T-helper 2 cell treated with Interferon-gamma antibody and Interleukin-4, amounts not matched to agents 5 μg/mL and 100 μg/mL, for 36 hours (primary cell): ENCODE measurements at places on chromosomes 3 and 15.
A peak's percentile ranks its signal among the peaks of the same experiment; 100 is the strongest.

DNA sequence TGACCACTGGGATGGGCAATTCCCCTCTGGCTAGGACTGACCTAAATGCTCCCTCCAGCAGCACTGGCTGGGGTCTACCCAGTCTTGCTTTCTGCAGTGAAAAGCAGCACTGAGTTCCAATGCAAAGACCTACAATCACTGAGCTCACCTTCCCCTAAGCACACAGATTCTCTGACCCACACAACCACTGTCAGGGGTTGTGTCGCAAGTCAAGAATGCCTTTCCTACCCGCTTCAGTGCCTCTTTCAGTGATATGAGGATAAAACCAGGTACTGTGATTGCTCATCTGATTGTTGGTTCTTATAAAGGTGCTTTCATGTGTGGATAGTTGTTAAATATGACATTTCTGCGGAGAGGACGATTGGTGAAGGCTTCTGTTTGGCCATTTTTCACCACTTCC is 345.6 kb downstream of the GAP43 start:
- DNase-seq, result no peak

DNA sequence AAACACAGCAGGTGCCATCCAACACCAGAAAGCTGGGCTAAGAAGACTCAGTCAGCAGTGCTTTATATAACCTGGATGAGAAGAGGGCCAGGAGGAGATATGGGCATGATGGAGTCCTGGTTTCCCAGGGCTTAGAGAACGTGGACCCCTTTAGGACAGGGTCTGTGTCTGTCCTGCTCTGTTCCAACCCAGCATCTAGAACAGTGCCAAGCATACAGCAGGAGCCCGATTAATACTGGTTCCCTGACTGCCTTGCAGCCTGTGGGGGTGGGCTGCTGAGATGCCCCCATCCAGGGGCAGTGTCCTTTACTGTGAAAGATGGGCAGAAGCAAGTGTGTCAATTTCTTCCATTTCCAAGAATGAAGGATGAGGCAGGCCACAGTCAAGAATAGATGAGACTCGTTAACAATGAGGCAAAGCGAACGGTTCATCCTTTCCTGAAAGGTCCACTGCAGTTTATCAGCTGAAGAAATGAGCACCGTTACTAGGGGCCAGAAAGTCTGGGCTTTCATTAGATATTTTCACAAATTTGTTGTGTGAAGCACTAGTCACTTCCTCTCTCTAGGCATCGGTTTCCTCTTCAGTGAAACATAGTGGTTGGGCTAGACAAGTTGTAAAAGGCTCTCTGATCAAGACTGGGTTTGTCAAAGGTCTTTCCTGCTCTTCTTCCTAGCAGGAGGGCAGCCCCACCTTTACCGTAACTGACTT is 72.0 kb upstream of the HERC1 start:
- DNase-seq, result no peak

DNA sequence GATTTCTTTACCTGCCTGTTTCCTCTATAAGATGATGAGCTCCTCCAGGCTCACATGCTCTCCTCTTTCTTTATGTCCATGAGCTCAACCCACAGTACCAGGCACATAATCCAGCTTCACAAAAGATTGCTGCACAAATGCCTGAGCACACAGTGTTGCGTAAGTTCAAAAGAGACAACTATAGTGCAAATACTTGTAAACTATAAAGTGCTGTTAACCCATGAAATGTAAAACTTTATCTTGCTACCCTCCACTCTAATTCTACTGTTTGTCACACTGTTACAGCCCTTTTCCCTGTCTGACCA is 101.0 kb upstream of the LPP start:
- no peak for DNase-seq

GRCh38 chr3:137687181-137687879 is 76.8 kb upstream of the SOX14 start:
- DNase-seq, result no peak

GRCh38 chr3:183586477-183586876 is 31.0 kb upstream of the KLHL6 start:
- DNase-seq, result no peak

DNA sequence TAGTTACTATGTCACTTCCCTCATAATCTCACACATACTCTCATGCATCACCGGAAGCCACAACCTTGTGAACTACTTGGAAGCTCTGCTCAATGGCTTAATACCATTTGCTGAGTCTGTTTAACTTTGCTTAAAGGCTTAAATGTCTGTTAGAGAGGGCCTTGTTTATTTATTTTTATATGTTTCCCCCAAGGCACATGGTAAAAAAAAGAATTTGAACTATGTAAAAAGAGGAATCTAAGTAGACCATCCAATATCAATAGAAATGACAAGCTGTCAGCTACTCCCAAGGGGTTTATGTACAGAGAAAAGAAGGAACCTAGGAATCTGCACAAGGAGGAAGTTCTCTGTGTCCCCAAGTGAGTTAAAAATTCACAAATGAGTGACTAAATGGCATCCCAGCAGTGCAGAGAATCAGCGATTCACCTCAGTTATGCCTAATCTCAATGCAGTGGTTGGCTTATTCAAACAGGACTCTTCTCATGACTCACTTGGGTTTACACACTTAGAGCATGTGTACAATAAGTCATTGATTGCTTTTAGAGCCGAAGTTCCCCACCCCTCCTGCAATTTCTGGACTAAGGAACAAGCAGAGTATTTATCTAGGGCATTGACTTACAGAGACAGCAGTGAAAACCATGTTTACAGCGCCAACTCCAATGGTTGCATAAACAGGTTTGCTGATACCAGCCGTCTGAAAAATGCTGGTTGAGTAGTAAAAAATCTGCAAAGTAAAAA is 24.4 kb downstream of the SLC2A2 start:
- DNase-seq, result no peak

DNA sequence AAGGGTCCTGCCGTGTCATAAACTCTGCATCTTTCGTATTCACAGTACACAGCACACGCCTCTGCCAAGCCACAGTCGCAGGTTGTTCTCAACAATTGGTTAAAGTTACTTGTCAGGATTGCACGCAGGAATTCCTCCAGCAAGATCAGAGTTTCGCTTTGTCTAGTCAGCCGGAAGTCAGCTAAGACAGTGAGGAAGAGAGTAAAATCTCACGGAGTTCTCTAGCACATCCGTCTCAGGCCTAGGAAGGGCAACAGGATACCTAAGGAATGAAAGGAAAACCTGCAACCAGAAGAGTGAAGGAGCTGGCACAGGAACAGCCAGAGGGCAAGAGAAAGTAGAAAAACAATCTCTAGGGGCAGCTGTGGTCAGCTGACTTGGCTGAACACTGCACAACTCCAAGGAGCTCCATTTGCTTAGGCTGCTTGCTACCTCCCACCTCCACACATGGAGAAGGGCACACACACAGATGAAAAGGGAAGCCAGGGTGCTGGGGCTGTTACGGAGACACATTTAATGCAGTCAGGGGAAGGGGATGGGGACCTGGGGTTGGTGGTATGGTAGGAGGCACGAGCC is 23.7 kb downstream of the RORA start:
- DNase-seq, result no peak

DNA sequence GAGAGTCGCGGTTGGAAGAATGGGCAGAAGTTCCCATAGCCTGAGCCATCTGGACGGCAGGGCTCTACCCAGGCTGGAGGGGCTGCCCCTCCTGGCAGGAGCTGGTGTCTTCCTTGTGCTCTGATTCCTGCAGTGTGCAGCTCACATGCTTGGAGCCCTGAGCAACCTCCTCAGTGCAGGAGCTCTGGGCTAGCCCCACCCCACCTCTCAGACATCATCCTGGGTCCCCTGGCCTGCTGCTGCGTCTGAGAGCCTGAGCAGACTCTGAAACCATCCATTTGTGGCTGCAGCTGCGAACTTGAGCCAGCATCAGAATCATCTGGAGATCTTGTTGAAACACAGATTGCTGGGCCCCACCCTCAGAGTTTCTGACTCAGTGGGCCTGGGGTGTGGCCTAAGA is 42.8 kb downstream of the POMGNT2 start:
- DNase-seq, result no peak

GRCh38 chr3:48394391-48394790 is 22.4 kb downstream of the FBXW12 start:
- DNase-seq, result no peak

- DNase-seq, result peak; percentile 62
These were observed 168.9 kb downstream of the KLHL25 start for GRCh38 chr15:85625856-85626255.

DNA sequence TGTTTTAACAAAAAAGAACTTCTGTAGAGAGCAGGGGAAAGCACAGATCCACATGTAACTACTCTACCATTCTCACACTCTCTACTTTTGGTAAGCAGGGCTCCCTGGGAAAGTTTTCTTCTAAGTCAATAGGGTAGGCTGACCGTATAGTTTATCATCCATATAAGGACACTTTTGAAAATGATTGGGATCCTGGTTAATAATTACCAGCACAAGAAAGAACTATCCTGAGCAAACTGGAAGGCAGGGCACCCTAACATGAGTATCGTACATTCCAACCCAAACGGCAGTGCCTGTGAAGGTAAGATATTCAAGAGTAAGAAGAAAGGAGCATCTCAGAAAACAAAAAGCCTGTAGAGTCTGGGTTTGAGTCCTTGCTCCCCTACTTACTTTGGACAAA is 22.1 kb downstream of the SUSD5 start:
- no peak for DNase-seq

DNA sequence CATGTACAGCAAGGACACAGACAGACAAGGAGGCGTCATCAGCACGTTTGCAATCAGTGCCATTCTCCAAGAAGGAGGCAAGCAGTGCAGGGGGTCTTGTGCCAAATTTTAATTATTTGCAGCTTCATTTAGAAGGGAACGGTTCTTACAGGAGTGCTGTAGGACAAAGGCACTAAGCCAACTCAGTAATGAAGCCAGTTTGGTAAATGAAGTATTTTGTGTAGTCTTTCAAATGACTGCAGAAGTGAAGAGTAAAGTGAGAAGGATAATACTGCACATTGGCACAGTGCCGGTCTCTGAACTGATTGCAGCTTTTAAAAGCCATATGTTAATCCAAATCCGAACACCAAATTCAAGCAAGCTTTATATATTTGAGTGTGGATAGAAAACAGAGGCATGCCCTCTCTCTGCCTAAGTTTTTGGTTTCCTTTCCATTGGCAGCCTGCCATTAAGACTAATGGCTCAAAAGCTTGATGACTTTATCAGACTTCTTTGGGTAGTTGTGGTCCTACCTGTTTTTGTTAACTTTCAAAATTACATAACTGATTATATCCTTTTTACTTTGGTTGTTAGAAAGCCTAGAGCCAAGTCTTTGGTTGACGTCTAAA is 101.3 kb downstream of the SENP2 start:
- no peak for DNase-seq

GRCh38 chr3:195768831-195769303 is 42.9 kb downstream of the MUC4 start:
- DNase-seq, result no peak

- DNase-seq, result no peak
These were observed 137.7 kb downstream of the IGF1R start for GRCh38 chr15:98785807-98786621.

DNA sequence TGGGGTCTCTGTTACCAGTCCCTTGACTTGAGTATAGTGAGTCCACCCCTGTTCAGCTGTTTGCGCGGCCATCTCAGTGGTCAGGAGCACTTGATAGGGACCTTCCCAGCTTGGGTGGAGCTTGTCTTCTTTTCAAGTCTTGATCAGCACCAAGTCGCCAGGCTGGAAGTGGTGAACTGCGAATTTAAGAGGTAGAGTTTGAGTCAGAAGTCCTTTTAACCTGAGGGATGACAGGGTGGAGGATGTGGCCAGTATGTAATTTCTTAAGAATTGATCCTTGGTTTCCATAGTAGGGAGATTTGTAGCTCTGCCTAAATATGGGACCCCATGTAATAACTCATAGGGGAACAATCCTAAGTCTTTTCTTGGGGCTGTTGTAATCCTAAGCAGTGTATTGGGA is 86.3 kb upstream of the XCR1 start:
- no peak for DNase-seq

- no peak for DNase-seq
These were observed 3.0 kb upstream of the TNFAIP8L3 start for GRCh38 chr15:51097553-51098330.

GRCh38 chr3:30713885-30714503 is 107.6 kb downstream of the TGFBR2 start:
- no peak for DNase-seq

DNA sequence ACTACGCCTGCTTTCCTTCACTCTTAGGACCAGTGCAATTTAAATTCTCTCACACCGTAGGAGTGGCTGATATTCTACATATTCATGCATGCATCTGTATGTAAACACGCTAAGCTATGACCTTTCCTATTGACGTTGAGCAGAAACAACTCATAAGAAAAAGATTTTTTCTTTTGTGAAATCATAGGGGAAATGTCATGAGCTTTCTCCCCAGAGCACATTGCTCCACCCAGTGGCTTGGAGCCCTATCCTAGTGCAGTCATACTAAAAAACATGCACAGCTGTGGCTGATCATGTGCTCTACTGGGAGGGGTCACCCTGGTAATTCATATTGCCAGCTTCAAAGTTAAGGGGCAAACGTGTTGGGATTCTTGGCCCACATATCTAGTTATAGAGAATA is 1.8 kb upstream of the MESD start:
- peak; percentile 29 for DNase-seq

DNA sequence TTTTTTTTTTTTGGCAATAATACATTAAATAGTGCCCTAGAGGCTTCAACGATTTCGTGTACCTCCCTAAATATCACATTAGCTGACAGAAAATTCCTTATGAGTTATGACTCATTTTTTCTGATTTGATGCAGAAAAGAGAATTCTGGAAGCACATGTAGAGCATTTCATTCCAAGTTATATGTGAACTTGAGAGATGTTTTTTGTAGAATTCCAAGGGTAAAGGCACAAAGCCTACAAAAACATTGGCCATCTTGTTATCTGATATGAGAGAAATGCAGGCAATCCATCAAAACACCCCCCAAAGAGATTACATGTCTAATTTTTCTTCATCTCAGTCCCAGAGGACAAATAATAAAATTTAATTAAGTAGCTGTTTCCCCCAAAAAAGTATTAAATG is 6.7 kb upstream of the PFN2 start:
- no peak for DNase-seq

DNA sequence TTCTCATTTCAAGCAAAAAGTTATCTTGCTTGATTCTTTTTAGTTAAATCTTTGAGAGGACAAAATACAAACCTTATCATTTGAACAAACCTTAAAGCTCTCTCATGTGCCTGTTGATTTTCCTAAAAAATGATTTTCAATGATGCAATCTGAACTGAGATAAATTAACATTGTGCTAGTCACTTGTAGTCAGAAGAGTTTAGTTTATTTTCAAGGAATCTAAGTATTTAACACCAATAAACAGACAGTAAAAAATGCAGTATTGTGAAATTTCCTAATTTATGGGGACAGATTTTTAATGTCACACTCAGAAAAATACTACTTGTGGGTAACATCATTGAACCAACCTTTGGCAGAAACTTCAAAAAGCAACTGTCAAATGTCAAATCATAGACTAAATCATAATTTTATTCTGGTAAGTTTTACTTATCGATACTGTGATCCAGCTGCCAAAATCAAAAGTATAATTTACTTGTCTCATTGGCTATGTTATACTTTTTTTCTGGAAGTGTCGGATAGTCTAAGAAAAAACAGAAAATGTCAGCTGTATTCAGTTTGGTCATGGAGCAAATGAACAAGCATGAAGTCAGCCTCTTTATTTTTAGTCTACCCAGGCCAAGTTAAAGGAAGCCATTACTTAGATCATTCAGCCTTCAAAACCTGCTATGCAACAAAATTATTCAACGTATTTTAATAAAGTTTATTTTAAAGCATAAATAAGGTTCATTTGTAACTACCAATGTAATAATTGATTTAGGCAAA is 52.4 kb upstream of the FNDC3B start:
- no peak for DNase-seq
